ENCODE measurements at places on chromosomes 4 and X.

DNA sequence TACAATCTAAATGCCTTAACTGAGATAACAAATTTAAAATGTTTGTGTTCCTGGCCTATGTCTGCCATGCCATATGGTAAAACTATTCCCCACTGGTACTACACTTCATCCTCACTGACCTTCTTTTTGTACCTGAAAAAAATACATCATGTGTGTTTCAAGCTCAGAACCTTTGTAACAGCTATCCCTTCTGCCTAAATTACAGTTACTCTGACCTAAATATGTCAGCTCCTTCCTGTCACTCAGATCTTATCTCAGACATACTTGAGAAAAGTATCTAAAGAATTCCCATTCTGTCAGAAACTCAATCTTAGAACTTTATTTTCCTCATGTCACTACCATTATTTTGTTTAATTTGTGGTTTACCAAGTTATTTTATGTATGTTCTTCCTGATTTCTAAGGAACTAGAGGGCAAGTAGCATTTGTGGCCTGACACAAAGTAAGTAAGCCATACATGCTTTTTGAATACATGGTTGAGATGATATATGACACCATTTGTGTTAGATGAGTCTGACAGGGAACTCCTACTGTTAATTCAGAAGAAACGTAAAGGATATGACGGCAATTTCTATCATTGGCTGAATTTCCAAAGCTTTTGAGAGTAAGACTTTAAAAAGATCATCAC lies 456.5 kb upstream of the NDST3 start:
- DNase-seq: no peak

DNA sequence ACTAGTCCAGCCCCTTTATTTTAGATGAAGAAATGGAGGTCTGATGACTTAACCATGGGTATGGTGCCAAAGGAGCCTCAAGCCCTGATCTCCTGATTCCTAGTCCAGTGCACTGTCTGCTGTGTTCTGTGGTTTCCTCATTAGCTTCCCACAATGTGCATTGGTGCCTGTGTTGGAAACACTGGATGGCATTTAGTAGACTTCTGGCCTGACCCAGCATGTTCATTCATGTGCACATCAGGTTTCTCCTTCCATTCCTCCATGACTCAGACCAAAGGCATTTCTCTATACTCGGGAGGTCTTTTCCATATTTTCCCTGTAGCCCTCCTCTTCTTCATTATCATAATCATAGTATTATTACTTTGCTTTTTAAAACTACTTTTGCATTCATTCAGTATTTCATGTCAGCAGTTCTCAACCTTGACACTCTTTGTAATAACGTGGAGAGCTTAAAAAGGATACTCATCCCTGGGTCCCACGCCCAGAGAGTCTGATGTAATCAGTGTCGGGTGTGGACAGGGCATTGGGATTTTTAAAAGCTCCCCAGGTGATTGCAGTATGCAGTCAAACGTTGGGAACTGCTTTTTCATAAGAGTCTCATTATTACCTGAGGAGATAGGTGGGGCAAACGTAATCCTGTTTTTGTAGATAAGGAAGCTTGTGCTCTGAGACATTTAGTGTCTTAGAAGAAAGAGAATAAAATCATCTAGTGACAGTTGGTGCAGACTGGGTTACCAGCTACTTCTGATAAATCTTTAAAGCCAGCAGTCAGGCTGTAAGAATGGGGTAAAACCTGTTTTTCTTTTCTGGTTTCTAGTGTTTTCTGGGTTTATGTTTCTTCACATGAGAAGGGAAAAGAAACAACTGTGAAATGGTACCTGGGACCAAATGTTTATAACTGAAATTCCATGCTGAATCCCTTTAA lies 40.9 kb upstream of the XK start:
- DNase-seq: no peak

- no peak for DNase-seq
These were observed 67.0 kb downstream of the EFNB1 start for GRCh38 chrX:68895778-68896177.

DNA sequence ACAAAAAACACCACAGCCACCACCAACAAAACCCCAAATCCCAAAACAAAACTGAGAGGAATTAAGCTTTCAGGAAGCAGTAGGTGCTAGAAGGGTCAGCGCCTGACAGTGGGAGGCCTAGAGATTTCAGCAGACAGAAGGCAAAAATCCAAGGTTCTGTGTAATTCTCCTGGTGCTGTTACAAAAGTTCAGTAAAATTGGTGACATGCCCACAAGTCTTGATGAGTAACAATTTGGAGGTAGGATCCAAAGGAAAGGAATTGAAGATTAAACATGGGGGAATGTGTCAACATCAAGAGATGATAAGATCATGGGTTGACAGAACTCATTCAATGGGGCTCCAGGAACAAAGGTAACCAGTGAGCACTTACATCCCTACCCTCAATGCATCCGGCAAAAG lies 653.8 kb upstream of the CPEB2 start:
- DNase-seq: no peak

GRCh38 chr4:907691-908425 lies 24.3 kb downstream of the GAK start:
- DNase-seq: no peak

DNA sequence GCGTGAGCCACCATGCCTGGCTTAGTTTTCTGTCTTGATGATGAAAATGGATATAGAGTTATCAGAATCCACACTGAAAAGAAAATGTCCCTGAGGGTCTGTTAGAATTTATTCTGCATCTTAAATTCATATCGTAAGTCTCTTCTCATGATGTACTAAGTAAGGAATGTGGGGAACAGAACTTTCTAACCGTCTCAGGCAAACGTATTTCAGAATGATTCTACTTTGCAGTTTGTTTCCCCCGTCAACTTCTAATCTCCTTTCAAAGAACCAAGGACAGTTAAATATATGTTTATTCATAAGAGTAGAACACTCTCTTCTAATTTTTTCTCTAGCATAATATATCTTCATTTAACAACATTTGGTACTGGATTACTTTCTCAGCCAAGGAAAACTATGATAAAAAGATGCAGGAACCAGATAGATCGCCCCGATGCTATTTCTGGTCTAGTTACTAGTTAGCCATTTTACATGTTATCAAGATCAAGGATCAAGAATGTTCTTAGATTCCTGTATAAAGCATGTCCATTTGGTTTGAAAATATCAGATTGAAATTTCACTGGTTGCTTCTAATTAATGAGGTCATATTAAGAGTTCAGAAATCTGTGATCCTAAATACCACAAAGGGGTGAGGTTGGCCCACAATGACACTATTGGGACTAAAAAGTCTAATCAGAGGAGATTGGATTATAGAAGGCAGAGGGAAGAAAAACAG lies 49.5 kb downstream of the METTL14 start:
- no peak for DNase-seq

GRCh38 chrX:18146954-18147353 lies 73.7 kb downstream of the BEND2 start:
- no peak for DNase-seq

- DNase-seq: no peak
These were observed 27.7 kb upstream of the MOB1B start for GRCh38 chr4:70874268-70875156.

DNA sequence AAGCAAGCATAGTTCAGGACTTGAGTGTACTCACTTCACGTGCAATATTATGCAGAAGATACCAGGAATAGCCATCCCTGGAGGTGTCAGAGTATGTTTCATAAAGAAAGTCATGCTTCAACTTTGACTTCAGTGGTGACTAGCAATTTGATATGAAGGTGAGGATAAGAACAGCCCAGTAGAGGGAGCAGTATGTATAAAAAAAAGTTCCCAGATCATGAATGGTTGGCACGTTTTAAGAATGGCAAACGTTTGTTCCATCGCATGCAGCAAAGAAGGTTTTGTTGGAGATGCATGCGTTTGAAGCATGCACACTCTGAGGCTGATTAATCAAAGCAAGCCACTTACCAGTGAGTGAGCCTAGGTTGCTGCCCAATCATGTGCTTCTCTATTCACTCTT lies 33.5 kb upstream of the SLITRK4 start:
- no peak for DNase-seq

- no peak for DNase-seq
These were observed 217.2 kb upstream of the NOCT start for GRCh38 chr4:138798404-138798803.

DNA sequence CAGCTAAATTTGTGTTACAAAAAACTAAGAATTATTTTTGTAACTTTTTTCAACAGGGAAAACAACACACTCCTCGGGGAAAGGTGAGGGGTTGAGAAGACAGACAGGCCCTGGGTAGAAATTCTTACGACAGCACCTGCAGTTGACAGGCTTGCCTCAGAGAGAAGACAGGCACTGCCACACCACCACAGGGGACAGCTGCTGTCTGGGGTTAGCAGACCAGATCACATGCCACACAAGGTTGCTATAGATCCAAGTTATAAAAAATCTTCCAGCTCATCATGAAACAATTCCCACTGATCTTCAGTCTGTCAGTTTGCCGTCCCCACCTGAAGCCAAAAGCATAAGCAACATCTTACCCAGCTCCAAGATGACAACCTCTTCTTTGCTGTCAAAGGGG lies 143.2 kb upstream of the ZCCHC13 start:
- no peak for DNase-seq

- DNase-seq: no peak
These were observed 12.2 kb upstream of the CDK16 start for GRCh38 chrX:47206316-47206715.

DNA sequence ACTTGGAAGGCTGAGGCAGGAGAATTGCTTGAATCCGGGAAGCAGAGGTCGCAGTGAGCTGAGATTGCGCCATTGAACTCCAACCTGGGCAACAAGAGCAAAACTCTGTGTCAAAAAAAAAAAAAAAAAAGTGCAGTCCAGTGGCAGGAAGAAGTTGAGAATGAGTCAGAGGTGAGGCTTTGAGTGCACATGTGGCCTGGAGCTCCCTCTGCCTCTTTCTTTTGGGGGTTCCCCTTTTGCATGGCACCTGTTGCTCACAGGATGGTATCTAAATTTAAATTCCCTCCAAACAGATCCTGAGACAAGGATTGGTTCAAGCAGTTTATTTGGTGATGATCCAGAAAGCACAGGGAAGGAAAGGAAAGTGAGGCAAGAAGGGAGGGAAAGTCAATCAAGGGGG lies 151.4 kb upstream of the STX18 start:
- DNase-seq: no peak

DNA sequence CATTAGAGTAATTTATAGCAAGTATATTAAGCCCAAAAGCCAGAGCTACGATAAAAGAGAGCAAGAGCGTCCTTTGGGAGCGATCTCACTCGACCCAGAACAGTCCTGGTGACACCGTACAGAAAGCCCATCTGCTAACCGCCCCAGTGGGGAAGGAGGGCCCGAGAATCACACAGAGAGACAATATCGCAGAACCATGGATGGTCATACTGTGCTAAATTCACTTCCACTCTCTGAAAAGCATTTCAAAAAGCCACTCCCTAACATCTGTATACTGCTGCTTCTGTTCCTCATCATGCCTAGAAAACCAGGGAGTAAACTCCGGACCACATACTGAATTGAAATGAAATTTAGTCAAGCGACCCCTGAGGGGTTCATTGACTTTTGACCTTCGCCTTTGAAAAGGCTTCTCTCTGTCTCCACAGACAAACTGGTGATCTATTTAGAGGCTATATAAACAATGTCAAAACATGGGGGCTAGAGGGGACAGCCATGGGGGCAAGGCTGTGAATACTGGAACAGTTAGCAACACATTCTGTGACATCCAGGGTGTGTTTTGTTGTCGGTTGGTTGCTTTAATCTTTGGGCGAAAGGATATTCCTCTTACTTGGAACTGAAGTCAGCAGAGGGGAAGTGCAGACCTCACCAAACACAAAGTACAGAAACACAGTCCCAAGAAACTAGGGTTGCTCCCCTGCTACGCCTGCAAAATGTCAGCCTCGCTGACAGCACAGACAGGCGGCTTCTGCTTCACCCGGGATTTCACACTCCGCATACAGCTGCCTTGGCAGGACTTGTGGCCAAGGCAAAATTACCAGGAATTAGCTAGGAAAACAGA lies 129.0 kb upstream of the RASGEF1B start:
- DNase-seq: no peak

DNA sequence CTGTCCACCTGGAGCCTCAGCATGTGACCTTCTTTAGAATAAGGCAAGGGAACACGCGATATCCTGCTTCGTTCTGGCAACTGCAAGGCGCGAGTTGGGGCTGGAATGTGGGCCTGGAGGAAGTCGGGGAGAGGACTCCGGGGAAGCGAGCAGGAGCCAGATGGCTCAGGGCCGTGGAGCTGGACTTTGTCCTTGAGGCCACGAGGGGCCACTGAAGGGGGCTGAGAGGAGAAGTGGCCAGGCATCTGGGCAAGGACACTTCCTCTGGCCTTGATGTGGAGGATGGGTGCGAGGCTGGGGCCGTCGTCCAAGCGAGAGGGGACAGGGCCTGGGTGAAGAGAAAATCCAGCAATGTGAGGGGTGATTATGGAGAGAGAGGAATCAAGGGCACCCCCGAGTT lies 12.2 kb upstream of the DUSP9 start:
- no peak for DNase-seq

DNA sequence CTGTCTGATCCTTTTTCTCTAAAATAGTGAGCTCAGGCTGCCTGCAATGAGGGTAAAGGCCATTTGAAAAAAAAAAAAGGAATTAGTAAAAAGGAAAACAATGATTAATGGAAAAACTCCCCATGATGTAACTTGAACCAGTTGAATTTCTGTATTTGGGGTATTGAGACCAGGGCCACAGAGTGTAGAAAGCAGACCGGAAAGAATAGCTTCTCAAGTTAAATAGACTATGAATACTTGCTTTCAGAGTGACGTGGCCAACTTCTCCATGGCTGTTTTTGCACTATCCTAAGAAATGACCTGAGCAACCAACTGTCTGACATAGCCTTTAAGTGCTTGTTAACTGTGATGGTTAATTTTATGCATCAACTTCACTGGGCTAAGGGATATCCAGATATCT lies 222.1 kb upstream of the INTU start:
- no peak for DNase-seq

DNA sequence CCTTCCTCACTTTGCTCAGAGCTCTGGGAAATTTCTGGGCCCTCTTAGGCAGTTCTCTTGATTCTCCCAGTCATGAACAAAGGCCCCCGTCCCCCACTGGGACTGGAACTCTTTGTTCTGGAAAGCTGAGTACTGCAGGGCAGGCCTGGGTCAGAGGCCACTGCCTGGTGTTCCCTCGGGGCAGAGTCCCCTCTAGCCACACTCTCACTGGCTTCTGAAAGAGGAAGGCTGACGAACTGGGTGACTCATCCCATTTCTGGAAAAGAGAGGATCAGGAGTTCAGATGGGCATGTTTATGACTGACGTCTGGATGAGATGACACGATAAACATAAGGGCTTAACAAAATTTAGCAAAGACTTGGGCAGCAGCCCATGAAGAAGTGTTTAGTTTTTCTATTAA lies 47.7 kb downstream of the DDX3X start:
- no peak for DNase-seq

All from anterior cingulate cortex (tissue), 58 donors.